Coronary artery (tissue), 2 donors: ENCODE measurements at places on chromosomes 2 and 18.

DNA sequence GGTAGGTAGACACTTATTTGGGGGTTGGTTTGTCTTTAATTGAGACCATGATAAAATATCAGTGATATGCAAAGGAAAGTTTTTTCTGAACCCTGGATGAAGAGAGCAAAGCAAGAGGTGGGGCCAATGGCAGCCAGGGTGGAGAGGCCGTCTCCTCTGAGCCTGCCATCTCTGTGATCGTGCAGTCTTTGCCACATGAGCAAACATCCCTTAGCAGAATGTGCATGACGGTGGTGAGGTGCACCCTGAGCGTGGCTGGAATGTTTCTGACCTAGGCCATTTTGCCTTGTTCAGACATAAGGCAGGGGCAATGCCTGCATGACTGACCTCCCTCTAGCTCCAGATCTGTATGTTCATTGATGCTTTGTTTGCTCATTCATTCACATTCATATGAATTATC, 6.0 kb downstream of the NCK2 start:
- DNase-seq: no peak

DNA sequence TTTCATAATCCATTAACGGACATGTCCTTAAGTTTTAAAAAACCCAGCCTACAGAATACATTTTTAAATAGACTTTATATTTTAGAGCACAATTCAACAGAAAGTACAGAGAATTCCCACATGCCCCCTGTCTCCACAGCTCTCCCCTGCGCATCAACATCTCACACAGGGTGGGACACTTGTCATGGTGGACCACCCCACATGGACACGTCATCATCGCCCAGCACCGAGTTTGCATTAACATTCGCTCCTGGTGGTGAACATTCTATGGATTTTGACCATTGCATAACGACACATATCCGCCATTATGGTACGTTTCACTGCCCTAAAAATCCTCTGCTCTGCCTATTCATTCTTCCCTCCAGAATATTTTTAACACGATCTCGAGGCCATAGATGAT, 1.1 kb upstream of the KCNF1 start:
- DNase-seq: no peak

DNA sequence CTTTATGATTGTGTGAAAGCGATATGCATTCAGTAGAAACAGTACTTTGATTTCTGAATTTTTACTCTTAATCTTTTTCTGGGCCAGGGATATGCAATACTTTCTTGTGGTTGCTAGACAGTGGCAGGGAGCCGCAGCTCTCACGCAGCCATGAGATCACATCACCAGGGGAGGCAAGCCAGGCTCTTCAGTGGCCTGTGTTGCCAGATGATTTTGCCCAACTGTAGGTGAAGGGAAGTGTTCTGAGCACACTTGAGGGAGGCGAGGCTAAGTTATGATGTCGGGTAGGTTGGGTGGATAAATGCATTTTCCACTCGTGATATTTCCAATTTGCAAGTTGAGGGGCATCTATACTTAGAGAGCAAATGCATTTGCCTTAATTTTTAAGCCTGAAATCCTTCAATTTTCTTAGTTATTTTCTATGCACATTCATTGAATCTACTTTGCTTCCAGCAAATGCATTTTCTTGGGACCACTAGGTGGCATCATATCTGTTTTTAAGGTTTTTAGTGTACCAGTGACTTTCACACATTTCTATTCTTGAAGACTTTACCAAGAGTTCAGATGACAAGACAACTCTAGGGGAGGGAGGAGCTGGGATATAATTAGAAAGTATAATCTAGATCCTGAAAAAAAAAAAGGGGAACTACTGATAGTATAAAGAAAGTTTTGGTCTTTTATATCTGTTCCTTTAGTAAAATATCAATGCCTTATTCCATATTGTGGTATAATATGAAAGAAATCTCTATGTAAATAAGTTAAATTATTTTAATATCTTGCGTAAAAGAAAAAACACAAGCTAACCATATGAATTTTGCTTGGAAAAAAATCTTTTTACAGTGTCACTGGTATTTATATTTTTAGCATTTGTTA, 643.3 kb downstream of the SOCS6 start:
- DNase-seq: no peak

- DNase-seq: no peak
These were observed 282.9 kb downstream of the GPD2 start for GRCh38 chr2:156719036-156719435.
